ENCODE measurements at places on chromosomes 1 and 21. TPM values are rescaled to one million over a fixed set of nuclear protein-coding genes. Genes with fewer than 3 reads are reported as not detected.

DCDC2B gene
- not detected for polyA plus RNA-seq

KRTAP12-2 gene
- not detected for polyA plus RNA-seq

SPRR2F gene
- polyA plus RNA-seq, result not detected

EXTL1 gene
- 0.34 TPM for polyA plus RNA-seq

ACTN2 gene
- polyA plus RNA-seq, result 1.5 TPM

OR2T35 gene
- polyA plus RNA-seq, result not detected

Measured in adipose tissue (tissue), 3 donors.